ENCODE measurements at places on chromosomes 2 and 18. TPM values are rescaled to one million over a fixed set of nuclear protein-coding genes. Genes with fewer than 3 reads are reported as not detected.

Gene EFHD1
- polyA plus RNA-seq = not detected

Gene CYP27C1
- 2.3 TPM for polyA plus RNA-seq

Gene CTLA4
- polyA plus RNA-seq = not detected

Gene ABCG8
- polyA plus RNA-seq = not detected

Gene HAAO
- polyA plus RNA-seq = not detected

Gene CCDC102B
- polyA plus RNA-seq = 8.7 TPM

Gene PCARE
- polyA plus RNA-seq = not detected

Gene NR4A2
- polyA plus RNA-seq = 0.48 TPM

Data from neural cell (in vitro differentiated cells).